ENCODE measurements at places on chromosomes 11 and 22.
A peak's percentile ranks its signal among the peaks of the same experiment; 100 is the strongest.

DNA sequence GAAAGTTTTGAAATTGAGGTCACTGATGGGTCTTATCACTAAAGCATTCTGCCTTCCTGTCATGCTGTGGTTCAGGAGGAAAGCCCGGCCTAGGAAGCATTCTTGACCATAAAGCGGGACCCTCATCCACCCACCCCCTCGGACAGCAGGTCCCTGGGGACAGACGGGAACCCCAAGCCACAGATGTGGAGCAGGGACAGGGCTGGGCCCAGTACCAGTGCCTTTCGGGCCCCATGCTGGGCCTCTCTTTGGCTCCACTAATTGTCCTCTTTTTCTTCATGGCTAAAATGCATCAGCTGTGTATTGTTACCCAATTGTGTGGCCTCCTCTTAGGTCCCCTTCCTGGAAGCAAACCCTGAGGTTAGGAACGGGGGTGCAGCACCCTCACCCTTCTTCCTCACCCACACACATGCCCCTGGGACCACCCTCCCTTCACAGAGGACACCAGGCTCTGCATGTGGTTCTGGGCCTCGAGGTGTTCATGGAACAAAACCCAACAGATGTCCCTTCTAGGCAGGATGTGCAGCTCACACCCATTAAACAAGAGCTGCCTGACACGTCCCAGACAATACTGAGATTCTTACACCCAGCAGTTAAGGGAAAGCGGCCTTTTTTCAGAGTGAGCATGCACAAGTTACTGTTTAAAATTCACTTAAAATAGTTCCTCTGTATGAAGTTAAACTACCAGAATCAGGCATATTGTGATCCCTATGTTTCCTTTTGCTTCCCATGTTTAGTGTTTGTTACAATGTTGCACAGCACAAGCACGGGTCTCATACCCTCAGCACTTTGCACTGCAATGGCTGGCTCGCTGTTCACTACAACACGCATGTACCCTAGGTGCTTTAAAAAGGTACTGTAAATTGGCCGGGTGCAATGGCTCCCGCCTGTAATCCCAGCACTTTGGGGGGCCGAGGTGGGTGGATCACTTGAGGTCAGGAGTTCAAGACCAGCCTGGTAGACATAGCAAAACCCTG lies 807.6 kb downstream of the BRD1 start:
- no peak for DNase-seq

- no peak for DNase-seq
Measured at GRCh38 chr22:17228725-17229126, 9.5 kb upstream of the ADA2 start.

DNA sequence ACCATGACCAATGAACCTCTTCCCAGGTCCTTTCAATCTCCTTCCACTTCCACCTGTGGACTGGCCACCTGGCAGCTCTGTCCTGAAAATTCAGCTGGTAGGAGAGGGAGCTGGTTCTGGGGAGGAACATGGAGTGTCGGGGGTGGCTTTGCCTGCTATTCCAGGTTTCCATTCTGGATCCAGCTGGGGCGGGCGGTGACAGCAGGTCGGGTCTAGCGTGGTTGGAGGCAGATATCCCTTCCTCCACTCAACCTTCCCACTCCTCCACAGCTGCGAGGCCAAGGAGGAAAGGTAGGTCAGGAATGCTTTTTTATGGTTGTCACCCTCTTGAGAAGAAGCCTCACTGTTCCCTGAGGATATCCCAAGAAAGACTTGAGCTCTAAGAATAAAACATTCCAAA lies 3.3 kb downstream of the NRGN start:
- DNase-seq = no peak

DNA sequence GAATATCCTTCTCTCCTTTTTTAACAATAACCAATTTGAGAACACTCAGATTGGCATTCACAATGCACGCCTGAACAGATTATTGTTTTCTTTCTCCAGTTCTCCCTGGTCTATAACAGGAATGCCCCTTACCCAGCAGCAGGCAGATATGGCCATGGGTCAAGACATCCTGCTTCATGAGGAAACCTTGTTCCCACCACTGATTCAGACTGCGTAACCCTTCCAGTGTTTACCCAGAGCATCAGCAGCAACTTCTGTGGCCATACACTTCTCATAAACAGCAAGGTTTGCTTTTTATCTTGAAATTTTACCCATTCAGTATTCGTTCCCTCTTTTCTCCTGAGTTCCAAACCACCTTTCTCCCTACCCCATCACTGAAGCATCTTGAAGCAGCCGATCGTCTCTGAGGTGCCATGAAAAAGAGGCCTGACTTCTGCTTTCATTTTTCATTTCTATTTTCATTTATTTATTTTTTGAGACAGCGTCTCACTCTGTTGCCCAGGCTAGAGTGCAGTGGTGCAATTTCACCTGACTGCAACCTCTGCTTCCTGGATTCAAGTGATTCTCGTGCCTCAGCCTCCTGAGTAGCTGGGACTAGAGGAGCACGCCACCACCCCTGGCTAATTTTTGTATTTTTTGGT lies 9.6 kb downstream of the PTS start:
- DNase-seq = no peak

GRCh38 chr11:72331761-72332160 lies 87.8 kb upstream of the PHOX2A start:
- DNase-seq = no peak

GRCh38 chr11:96338910-96339705 lies 3.9 kb downstream of the MAML2 start:
- peak; percentile 28 for DNase-seq

DNA sequence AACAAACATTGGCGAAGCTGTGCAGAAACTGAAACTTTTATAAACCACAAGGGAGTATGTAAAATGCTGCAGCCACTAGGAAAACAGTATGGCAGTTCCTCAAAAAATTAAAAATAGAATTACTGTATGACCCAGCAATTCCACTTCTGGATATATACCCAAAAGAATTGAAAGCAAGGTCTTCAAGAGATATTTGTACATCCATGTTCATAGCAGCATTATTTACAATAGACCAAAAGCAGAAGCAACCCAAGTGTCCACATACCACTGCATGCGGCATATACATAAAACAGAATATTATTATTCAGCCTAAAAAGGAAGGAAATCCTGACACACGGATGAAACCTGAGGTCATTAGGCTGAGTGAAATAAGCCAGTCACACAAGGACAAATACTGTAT lies 85.8 kb downstream of the RELT start:
- no peak for DNase-seq

- no peak for DNase-seq
Measured at GRCh38 chr11:75677909-75678308, 9.1 kb upstream of the MAP6 start.

DNA sequence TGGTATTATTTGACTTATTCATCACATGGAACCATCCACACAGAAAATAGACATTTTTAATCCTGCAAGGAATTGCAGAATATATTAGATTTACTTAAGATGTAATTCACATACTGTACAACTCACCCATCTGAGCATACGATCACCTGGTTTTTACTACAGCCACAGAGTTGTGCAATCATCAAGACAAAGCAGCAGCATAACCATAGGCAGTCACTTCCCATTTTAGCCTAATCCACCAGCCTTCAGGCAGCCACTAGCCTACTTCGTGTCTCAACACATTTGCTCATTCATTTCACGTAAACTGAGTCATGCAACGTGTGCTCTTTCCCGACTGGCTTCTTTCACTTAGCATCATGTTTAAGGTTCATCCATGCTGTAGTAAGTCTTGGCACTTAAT lies 23.0 kb downstream of the PIWIL3 start:
- DNase-seq = no peak
